ENCODE measurements at places on chromosomes 2 and 18. TPM values are rescaled to one million over a fixed set of nuclear protein-coding genes. Genes with fewer than 3 reads are reported as not detected.

The AQP12A gene
- not detected for total RNA-seq

The DLX2 gene
- total RNA-seq, result not detected

The FZD7 gene
- 14.6 TPM for total RNA-seq

DNA sequence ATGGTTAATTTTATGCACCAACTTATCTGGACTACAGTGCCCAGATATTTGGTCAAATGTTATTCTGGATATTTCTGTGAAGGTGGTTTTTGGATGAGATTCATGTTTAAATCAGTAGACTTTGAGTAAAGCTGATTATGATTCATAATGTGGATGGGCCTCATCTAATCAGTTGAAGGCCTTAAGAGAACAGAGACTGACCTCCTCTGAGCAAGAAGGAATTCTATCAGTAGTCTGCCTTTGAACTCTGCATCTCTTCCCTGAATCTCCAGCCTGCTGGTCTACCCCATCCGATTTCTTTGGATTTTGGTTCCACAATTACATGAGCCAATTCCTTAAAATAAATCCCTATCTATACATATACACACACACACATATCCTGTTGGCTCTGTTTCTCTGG, 82.8 kb upstream of the MAP4K3 start:
- DNase-seq, result no peak

GRCh38 chr2:226971084-226971483, 135.2 kb downstream of the RHBDD1 start:
- DNase-seq, result no peak

GRCh38 chr2:43400508-43400907, 174.1 kb upstream of the ZFP36L2 start:
- DNase-seq, result no peak

- DNase-seq, result no peak
Observed at GRCh38 chr2:42340045-42340937, 20.7 kb downstream of the COX7A2L start.
